H1 (cell line): ENCODE measurements at places on chromosomes 12 and 14. TPM values are rescaled to one million over a fixed set of nuclear protein-coding genes. Genes with fewer than 3 reads are reported as not detected.

DNA sequence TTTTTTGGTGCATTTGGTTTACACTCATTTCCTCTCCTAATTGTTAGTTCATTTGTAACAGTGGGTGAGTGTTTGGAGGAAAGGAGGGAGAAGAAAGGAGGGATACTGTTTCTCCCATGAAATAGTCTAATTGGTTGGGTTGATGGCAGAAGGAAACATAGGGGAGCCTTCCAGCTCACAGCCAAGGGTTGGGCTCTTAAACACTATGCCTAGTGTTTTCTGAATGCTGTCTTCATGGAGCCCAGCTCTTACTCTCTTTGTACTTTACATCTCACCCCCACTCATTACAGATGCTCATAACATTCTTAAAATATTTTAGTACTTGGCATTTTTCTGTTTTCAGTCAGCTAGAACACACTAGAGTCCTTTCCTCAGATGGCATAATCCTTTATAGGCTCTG lies 38.2 kb downstream of the BAZ2A start:
- no peak for DNase-seq

Gene GPR162
- 8.6 and 8.8 TPM in 2 replicates for total RNA-seq

GRCh38 chr12:58917699-58918468 lies 2.4 kb downstream of the LRIG3 start:
- no peak for DNase-seq

Gene B3GNT4
- total RNA-seq: 1.4 and 1.9 TPM in 2 replicates

DNA sequence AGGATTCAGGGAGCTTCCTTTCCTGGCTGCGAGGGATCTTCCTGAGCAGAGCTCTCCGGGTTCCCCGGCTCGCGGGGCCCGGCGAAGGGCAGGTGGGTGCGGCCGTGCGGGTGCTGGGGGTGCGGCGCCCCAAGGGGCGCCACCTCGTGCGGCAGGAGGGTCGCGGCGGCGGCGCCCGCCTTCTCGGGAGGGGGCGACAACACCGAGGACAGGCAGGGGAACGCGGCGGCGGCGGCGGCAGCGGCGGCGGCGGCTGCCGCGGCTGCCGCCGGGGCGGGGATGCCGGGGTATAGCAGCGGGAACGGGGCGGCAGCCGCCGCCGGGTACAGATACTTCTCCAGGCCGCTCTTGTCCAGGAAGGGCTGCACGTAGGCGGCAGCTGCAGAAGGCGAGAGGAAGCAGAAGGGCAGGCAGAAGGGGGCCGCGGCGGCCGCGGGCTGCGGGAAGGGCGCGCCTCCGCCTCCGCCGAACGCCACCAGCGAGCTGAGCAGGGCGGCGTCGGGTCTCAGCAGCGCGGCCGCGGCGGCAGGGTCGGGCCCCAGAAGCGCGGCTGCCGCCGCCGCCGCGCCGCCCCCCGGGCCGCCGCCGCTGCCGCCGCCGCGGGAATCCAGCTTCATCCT lies 2.7 kb downstream of the BHLHE41 start:
- no peak for DNase-seq

DNA sequence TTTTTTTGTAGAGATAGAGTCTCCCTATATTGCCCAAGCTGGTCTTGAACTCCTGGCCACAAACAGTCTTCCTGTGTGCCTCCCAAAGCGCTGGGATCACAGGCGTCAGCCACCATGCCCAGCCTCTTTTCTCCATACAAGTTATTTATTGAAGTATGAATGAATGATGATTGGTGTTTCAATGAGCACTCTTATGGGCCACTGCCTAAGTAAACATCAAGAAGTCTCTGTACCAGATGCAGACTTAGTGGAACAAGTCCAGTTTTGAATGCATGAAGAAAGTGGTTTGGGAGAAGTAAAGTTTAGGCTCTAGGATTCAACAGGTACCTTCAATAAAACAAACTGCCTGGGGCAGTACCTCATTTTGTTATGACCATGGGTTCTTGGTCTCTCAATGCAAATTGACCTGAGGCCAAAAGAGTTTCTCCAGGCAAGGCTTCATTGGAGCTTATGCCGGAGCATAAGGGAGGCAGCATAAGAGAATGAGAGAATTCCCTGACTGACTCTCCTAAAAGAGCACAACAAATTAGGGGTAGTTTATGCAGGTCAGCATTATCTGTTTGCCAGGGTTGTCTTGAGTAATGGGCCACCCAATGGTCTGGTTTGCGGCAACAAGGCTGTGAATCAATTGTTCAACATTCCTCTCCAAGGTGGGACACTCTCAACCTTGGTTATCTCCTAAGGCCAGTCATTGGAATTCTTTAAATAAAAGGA lies 1.1 kb upstream of the GMFB start:
- DNase-seq: no peak

GRCh38 chr12:54861927-54862326 lies 7.6 kb downstream of the MUCL1 start:
- no peak for DNase-seq

Gene RGS6
- 0.63 and 1.1 TPM in 2 replicates for total RNA-seq

Gene SIRT4
- total RNA-seq: 2.3 and 4.1 TPM in 2 replicates

Gene KRT83
- not detected in 2 replicates for total RNA-seq

Gene LTBP2
- total RNA-seq: 0.59 and 0.89 TPM in 2 replicates

Gene KRT3
- total RNA-seq: not detected in 2 replicates

DNA sequence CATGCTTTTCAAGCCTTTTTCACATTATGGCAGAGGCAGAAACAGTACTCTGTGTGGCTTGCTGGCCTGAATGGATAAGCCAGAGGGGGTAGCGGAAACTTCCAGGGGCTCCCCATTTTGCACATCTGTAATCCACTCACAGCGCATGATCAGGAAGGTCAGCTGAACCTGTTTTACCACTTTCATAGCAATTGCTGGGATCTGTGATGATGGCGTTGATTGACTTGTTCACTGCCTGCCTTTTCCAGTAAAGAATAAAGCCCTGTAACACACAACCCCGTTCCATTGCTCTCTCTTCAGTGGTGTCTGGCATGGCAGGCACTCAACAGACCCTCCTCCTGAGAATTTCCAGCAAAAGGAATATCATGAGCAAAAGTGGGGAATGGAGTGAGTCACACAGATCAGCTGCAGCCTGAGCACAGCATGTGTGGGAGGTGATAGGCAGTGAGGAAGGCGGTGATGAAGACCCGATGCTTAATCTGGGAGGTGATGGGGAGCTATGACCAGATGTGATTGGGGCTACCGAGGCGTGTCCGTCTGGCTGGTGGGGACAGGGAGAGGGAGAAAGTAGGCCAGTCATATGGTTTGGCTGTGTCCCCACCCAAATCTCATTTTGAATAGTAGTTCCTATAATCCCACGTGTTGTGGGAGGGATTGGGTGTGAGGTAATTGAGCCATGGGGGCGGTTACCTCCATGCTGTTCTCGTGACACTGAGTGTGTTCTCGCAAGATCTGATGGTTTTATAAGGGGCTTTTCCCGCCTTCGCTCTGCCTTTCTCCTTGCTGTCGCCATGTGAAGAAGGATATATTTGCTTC lies 44.7 kb upstream of the CHST11 start:
- DNase-seq: no peak

- no peak for DNase-seq
Observed at GRCh38 chr12:24505366-24506015, 443.4 kb downstream of the BCAT1 start.

- no peak for DNase-seq
Observed at GRCh38 chr12:17778242-17778641, 311.8 kb downstream of the RERGL start.

- DNase-seq: no peak
Observed at GRCh38 chr12:108289350-108290161, 49.6 kb downstream of the CMKLR1 start.

GRCh38 chr12:65362234-65363031 lies 84.0 kb downstream of the MSRB3 start:
- no peak for DNase-seq

Gene TAS2R19
- 0.99 and 1.1 TPM in 2 replicates for total RNA-seq

Gene CCDC197
- not detected in 2 replicates for total RNA-seq

DNA sequence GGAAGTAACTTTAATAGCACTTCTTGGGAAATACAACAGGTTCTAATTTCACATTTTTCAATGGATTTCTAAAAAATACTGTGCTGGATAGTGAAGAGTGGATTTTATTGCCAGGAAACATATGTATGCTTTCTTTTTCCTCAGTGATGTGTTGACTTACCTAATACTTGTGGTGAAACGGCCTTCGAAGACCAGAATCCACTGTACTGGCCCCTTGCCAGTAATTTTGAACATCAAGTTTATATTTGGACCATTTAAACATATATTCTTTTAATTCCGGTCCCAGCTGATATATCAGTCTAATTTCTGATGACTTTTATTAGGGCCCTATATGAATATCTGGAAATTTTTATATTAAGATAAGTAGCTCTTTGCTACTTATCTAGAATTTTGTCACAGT lies 1.8 kb downstream of the MSRB3 start:
- no peak for DNase-seq
